ENCODE measurements at places on chromosomes 3 and 15.

- no peak for DNase-seq
These were observed 1337.9 kb upstream of the EPHA6 start for GRCh38 chr3:95476534-95476933.

GRCh38 chr3:122392868-122393844, 9.2 kb downstream of the FAM162A start:
- peak; percentile 30 for DNase-seq

GRCh38 chr3:45612918-45613602, 18.5 kb downstream of the LIMD1 start:
- peak; percentile 47 for DNase-seq

GRCh38 chr15:69421498-69421897, 7.3 kb downstream of the KIF23 start:
- no peak for DNase-seq

- DNase-seq: no peak
These were observed 52.4 kb downstream of the ASTE1 start for GRCh38 chr3:130974201-130974600.

GRCh38 chr3:183244981-183245476, 8.0 kb upstream of the B3GNT5 start:
- DNase-seq: no peak

- DNase-seq: no peak
These were observed 5.0 kb downstream of the SPRED1 start for GRCh38 chr15:38257676-38258075.

GRCh38 chr3:38618343-38618742, 31.1 kb downstream of the SCN5A start:
- DNase-seq: no peak

DNA sequence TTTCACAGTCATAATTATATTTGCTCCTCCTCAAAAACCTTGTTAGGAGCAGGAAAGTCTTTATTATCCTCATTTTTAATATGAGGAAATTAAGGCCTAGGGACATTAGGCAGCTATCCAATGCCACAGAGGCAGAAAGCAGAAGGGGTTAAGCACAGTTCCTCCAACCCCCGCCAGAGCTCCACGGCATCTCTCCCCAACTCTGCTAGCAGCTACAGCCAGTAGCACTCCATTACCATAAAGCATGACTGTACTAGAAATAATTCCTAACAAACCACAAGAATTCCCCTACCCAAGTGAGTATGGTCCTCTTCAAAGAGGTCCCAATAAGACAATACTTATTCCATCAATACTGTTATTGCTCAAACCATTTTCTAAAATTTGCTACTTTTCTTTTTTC, 9.8 kb downstream of the HEG1 start:
- DNase-seq: no peak

DNA sequence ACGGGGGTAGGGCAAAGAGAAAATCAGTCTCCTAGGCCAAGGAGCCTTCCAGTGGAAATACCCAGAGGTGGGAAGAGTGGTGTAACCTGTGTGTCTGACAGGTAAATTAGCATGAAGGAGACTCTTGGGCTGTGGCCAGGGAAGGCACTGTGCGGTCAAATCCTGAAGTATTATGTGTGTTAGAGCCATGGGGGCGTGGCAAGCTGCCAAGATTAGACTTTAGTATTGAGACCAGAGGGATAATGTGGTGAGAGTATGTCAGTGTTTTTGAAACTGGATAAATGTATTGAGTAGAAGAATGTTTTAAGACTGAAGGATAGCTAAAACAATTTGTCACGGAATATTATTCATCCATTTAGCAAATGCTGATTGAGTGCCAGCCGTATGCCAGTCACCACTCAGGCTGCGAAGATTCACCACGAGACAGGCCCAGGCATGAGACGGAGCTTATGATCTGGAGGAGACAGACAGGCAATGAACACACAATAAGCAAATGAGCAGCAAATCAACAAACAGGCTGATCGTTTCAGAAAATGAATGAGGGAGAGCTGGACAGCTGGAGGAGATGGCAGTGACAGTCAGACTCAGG, 445.9 kb downstream of the MCTP2 start:
- no peak for DNase-seq

DNA sequence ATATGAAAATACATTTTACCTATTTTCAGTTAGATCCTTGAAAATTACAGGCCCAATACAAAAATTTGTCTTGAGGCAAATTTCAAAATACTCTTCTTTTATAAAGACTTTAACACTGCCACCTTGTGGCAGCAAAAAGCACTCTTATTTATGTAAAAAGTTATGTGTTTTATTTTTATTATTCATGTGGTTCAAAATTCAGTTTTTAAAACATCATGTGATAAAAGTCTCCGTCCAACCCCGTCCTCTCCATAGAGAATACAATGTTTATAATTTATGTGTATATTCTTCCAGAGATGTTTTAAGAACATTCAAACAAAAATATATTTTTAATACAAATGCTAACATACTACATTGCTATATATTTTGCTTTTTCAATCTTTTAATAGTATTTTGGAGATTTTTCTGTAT, 36.9 kb upstream of the TRIM59 start:
- DNase-seq: peak; percentile 34

DNA sequence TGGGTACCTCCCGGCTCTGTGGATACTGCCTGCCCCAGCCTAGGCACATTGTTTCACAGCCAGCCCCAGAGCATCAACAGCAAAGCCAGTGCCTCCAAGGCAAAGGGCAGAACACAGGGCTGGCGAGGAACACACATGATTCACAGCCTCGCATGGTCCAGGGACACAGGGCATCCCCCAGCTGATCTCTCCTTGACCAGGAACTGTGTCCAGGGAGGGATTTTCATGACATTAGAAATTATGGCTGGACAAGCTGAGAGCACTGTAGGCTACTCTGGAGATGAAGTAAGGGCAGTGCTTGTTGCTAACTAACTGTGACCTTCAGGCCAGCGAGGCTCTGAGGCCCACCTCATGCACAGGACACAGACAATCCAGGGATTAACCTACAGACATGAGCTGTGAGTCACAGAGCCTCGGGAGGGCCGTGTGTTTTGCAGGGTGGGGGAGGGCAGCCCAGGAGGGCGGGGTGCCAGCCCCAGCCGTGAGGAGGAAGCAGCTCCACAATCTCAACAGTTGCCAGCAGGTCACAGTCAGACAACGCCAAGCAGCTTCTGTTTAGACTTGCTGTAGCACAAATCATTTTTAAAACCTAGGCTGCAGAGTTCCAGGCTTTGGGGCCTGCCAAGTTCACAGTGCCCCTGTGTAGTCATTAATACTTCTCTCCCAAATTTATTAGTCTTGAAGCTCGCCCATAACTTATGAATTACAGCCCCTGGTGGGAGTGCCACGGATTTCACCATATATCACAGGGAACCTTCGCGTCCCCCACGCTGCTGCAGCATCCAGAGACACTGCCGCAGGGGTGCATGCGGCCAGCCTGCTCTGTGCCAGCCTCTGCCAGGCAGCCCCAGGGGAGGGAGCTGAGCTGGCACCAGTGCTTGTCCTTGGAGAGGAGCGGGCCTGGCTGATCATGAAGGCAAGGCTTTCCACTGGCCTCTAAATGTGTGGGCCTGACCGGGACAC, 114.7 kb downstream of the ETFA start:
- no peak for DNase-seq

- peak; percentile 42 for DNase-seq
These were observed 29.1 kb upstream of the P4HTM start for GRCh38 chr3:48960841-48961413.

DNA sequence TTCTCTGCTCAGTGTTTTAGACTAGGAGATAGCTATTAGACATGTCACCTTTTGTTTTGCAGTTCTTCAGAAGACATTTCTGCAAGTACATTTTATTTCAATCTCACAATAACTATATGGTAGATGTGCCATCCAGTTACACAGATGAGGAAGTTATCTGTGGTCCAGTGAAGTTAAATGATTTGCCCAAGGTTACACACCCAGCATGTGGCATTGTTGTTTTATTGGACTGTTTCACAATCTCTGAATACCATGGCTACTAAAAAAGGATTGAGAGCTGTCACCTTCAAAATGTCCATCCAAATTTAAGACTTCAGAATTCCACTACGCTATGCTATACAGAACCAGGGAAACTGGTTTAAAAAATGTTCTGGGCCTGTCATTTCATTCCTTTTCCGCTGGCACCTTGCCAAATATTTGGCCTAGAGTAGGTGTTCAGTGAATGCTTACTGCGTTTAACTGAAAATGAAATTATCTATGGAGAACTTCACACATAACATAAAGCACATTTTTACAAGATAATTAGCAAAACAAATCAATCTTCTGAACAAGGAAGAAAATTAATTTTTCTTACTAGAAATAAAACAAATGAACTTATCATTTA, 20.2 kb downstream of the TM6SF1 start:
- DNase-seq: no peak

GRCh38 chr3:24167429-24167828, 222.3 kb downstream of the NR1D2 start:
- no peak for DNase-seq

- DNase-seq: no peak
These were observed 105.5 kb upstream of the ICE2 start for GRCh38 chr15:60584355-60584998.

DNA sequence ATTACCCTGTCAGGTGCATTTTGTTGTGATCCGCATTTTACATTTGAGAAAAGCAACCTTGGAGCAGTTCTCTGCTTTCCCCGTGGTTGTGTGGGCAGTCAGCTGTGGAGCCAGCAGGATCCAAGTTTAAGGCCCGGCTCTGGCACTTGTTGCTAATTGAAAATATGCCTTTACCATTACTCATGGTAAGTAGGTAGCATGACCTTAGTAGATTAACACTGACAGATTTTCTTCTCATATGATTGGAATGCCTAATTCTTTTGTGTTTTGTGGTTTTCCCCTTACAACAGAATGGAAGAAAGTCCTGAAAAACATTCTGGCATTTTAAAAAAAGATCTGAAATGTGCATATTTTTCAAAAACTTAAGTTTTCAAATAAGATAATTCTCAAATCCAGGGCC, 246.5 kb upstream of the LRRN1 start:
- DNase-seq: no peak

- DNase-seq: no peak
These were observed at the start of gene PLA2G4B for GRCh38 chr15:41838400-41838897. PLA2G4B (plus strand) TSS chr15:41838847; CDS start chr15:41838914, 67 bp downstream.

- DNase-seq: no peak
These were observed 159.4 kb downstream of the TMEM108 start for GRCh38 chr3:133197619-133198018.

- no peak for DNase-seq
These were observed 63.0 kb downstream of the NCEH1 start for GRCh38 chr3:172647823-172648222.

- no peak for DNase-seq
These were observed 42.9 kb upstream of the LRRFIP2 start for GRCh38 chr3:37217098-37217849.

DNA sequence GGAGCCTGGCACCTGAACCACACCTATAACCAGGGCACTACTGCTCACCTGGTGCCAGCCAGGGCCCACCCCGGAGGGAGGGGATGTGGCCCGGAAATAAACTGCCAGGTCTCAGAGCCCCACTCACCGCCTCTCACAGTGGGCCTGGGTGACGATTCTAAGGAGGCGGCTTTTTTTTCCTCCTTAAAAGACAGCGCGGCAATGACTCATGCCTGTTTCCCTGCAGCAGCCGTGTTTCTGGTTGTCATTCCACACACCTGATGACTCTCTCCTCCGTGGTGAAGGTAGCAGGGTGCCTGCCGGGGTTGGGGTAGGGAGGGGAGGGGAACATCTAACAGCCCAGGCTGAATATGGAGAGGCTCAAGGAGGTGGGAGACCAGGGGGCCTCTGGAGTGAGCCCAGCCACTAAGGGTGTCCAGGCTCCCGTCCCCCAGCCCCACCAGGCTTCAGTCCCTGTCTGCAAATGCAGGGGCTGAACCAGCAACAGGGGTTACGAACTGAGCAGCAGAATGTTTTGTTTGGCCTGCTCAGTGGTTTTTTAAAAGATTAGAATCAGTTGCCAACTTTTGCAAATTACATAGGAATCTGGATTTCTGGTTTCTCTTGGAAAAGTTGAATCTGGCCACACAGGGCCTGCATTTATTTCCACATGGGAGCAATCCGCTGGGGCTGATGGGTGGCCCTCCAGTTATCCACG, 127.3 kb upstream of the LINGO1 start:
- DNase-seq: no peak

DNA sequence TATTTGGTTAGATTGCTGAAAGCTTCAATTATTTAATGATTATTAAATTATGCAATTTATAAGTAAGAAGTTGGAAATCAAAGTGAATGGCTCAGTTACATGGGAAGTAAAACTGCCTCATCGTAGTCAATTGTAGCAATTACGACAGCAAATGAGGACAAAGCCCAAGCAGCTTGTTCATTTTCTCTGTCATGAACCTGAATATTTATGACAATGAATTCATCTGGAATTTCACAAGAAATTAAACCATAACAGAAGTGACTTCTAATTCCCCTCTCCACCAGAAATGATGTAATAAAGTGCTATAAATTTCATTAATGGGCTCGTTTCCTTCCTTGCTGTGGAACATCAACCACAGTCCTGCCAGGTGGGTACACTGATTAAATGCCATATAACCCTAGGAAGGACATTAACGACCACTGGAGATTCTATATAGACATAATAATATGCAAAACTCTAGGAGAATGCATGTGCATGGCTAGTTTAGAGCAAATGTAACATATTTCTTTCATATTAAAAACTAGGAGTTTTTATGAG, 273.8 kb upstream of the DCBLD2 start:
- no peak for DNase-seq

DNA sequence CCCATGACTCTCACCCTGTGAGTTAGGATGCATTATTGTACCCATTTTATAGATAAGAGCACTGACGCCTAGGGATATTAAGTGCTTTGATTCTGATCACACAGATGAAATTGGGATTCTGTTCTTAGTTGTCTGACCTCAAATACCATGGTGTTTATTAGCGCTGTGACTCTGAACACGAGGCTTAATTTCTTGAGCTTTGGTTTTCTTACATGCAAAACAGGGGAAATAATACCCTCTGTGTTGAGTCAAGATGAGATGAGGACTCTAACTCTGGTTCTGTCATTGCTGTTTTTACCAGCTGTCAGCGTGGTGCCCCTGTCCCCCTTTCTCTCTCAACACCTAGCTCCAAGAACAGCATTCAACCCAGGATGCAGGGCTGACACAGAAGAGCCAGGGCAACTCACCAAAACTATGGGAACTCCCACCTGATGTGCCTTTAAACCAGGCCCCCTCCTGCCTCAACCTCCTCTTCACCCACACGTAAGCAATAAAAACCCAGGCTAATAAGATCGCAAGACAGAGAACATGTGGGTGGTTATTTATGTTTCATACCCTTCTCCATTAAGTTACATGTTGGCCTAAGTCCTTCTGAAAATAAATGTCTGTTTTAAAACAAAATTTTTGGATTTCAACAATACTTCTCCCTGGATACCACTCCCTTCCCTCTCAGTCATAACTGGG, 100.1 kb upstream of the SPATA12 start:
- peak; percentile 49 for DNase-seq

- no peak for DNase-seq
These were observed 7.8 kb upstream of the RFC4 start for GRCh38 chr3:186814100-186814499.

DNA sequence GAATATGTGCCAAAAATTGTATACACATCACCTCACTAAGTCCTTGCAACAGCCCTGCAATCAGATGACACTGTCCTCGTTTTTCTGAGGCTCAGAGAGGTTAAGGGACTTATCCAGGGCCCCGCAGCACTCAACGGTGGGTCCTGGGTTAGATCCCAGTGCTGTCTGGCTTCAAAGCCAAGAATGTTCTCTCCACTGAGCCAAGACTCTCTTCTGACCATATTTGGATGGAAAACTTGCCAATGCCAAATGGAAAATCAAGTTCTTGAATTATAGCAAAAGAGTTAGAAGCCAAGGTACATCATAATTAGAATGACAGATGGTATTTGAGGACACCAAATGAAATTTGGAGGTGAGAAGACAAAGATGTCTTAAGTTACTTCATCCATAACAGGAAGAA, 75.9 kb downstream of the NCEH1 start:
- no peak for DNase-seq

- DNase-seq: no peak
These were observed 59.2 kb upstream of the TRAK1 start for GRCh38 chr3:42031808-42032480.

All from GM13976 (cell line).